Activated naive CD4-positive, alpha-beta T cell treated with anti-CD3 and anti-CD28 coated beads for 36 hours (primary cell): ENCODE measurements at places on chromosomes 13 and 19. TPM values are rescaled to one million over a fixed set of nuclear protein-coding genes. Genes with fewer than 3 reads are reported as not detected.

LILRB2 gene
- not detected for total RNA-seq

HOMER3 gene
- total RNA-seq, result not detected

PSG11 gene
- total RNA-seq, result not detected

TMEM255B gene
- total RNA-seq, result 1.1 TPM

KCTD12 gene
- total RNA-seq, result 6.4 TPM

ZNF878 gene
- total RNA-seq, result 0.38 TPM

LMTK3 gene
- total RNA-seq, result 2.3 TPM

TNFRSF19 gene
- not detected for total RNA-seq

DNA sequence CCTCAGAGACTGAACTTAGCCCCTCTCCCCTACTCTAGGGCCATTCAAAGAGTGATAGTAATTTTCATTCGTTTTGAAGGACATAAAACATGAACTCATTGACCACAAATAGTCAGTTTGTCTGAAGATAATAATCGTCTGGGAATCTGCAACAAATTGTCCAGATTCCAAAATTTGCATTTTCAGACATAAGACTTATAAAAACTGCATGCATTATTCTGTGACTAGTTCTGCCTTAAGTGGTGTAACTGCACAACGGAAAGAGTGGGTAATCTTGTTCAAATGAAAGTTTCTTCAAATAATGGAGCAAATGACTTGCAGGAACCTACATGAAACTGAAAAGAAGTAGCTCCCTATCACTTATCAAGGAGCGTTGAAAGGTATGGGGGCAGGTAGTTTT lies 8.4 kb downstream of the CSNK1A1L start:
- DNase-seq, result no peak

DNA sequence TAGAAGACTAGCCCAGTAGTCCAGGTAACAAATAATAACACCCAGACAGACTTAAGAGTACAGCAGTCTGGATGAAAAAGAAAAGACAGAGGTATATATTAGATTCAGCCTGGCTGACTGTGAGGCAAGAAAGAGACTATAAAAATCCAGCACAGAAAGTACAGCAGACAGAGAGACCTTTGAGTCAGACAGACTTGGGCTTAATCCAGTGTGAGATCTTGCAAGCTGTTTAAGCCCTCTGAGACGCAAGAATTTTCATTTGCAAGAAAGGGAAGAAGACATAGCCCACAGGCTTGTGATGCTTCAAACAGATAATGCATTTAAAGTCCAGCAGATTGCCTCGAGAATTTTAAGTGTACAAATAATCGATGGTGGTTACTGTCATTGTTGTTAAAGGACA lies 471.4 kb downstream of the LIG4 start:
- DNase-seq, result no peak

GRCh38 chr13:38528986-38529385 lies 157.9 kb upstream of the FREM2 start:
- DNase-seq, result no peak

DNA sequence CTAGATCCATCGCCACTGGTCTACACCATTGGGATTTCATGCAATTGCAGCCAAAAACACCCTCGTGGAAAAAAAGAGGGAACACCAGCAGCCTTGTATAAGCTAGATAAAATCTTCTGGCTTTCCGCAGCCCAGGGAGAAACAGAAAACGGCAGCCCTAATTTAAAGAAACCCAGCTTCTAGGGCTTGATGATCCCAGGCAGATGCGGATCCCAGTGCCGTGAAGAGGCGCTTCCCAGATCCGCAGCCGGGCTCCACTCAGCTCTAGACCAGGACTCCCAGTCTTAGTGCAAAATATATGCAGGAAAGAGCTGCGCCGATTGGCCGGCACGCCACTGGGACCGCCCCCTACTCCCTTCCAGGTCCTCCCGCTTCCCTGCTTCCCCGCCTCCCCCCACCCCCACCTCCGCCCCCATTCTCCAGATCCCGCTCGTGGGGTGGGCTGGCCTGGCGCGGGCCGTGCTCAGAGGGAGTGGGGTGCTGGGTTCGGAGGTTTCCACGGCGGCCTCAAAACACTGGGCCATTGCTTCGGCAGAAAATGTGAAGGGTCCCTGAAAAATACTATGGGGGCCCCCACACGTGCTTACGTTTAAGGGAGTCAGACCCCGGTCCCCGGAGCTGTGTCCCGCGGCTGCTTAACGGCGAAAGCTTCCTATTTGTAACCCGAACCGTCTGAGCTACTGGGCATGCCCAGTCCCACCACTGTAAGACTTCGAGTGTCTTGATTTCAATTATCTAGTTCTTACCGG lies 63.1 kb downstream of the SERP2 start:
- DNase-seq, result peak; percentile 50

GRCh38 chr19:57047743-57048142 lies 72.0 kb upstream of the USP29 start:
- DNase-seq, result no peak

GRCh38 chr19:38538386-38538785 lies 79.4 kb downstream of the MAP4K1 start:
- DNase-seq, result no peak

DNA sequence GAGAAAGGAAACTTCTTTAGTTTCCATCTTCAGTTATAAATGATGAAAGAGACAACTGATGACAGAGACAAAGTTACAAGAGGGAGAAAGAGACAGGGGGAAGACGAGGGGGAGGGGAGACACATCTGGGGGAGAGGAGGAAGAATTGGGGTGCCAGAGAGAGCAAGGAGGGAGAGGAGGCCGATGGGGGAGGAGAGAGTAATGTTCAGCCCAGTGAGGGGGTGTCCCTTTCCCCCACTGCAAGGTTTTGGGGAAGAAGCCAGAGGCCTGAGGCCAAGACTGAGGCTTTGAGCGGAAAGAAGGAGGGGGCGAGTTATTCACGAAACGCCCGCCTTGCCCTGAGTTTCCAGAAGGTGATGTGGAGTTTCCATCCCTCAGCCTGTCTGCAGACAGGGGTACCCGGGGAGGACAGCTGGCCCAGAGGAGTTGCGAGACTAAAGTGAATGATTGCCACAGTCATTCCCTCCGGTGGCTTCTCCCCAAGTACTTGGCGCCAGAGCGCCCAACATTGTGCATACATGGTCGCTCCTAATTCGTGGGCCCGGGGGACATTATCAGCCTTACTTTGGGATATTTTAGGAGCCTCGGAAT lies 558 bp upstream of the PPAN start:
- DNase-seq, result peak; percentile 91
